ENCODE measurements at places on chromosomes 5 and 9.

GRCh38 chr9:124239249-124240073 lies 18.3 kb upstream of the NEK6 start:
- DNase-seq: no peak

GRCh38 chr5:18699681-18700080 lies 1065.4 kb downstream of the TAF11L14 start:
- no peak for DNase-seq

DNA sequence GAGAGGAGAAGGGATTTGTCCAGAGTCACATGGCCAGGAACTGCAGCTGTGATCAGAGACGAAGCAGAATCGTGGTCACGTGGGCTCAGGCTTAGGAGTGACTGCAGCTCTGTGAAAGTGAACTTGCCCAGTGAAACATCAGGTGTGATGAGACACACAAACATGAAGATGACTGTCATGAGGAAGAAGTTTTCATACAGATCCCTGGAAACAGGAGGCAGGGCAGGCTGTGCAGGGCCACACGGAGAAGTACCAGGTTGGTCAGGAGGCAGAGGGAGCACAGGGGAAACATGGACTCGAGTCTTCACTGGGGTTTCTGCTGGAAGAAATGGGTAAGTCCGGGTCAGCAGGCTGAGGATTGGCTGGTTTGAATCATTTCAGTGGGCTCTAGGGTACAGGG lies 64.1 kb downstream of the BARX1 start:
- no peak for DNase-seq

GRCh38 chr9:37778534-37778933 lies 6.3 kb downstream of the EXOSC3 start:
- DNase-seq: no peak

DNA sequence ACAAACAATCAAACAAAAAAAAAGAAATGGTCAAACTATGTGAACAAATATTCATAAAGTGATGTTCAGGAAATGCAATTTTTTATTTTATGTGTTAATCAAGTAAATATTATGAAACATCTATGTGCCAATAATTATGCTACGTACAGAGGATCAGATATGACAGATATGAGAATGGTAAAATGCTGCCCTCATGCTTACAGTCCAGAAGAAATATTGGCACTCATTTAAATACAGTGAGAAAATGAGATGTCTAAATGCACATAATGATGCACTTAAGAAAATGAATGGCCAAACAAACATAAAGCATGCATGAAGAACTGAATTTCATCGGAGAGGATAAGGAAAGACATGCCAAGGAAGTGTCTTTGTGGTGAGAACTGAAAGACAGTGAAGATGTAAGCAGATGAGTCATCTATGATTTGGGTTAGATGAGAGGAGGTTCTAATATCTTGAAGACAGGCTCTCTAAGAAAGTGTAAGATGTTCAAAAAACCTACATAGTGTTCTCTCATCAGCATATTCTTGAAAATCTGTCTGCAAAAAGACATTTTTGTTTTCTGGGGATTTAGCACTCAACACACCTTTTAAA lies 1231.1 kb upstream of the ACO1 start:
- no peak for DNase-seq

- peak; percentile 25 for DNase-seq
Measured at GRCh38 chr5:135451581-135452320, 400 bp downstream of the TIFAB start.

GRCh38 chr5:164256954-164257353 lies 751.5 kb downstream of the MAT2B start:
- DNase-seq: no peak

- DNase-seq: peak; percentile 81
Measured at GRCh38 chr5:10633271-10634049, 69.6 kb downstream of the ANKRD33B start.

- DNase-seq: no peak
Measured at GRCh38 chr5:38601133-38601862, 44.9 kb upstream of the LIFR start.

- DNase-seq: no peak
Measured at GRCh38 chr5:59543821-59544442, 349.6 kb downstream of the PDE4D start.

DNA sequence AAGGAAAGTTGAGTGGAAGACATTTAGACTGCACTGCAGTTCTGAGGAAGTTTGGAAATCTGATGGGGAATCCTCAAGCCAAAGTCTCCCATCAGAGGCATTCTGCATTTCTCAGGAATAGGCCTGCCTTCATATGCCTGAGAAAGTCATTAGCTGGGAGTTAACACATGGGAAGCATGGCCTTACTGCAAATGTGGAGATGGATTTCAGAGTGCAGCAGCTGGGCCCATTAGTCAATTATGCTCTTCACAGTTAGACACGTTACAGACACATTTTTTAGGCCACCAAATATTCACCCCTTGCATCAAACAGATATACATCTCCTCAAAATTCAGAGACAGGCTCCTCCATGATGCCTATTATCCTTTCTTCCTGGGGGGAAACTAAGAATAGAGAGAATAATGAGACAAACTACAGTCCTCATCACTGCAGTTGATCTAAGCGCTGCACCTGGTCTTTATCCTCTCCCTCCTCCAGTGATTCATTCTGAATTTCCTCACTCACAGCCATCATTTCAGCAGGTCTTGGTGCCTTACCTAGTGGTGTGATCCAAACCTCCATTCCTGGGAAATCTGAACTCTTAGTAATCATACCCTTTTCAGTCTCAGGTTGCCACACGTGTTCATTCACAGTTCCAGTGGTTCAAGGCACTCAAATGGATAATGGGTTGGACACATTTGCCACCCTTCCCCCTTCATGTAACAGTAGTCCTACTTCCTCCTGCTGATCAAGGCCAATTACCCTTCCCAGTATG lies 47.9 kb upstream of the PPP2CA start:
- DNase-seq: no peak

DNA sequence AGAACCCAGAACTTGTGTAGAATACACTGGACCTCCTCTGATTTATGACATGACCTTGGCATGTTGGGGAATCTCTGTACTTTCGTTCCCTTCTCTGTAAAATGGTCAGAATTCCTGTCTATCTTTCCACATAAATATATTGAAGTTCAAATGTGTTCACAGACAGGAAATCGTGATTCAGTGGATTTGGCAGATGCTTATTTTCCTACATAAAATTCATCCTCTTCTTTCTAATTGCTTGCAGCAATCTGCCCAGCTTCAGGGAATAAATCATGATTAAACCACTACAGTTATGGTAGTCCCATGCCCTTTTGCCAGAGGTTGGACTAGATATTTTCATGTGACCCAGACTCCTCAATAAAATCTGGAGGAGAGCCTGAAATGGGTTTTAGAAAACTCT lies 52.1 kb upstream of the ARL15 start:
- no peak for DNase-seq

DNA sequence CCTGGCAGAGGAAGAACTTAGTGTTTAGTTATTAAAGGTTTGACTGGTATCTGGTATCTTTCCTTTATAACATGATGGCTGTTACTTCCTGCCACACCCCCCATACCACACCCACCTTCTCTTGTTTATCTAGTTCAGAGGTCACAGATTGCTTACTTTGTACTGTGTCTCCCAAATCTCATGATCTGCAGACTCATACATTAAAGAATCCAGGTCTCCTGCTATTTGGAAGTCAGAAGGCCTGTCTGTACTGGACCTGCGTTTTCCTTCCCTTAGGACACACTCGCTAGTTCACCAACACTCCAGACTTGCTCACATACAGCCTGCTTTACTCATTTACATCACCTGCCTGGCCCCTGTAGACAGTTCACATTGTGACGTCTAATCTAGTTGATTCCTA lies 39.3 kb downstream of the NUDT12 start:
- no peak for DNase-seq

GRCh38 chr9:77589046-77589795 lies 58.9 kb downstream of the GNA14 start:
- no peak for DNase-seq

- no peak for DNase-seq
Measured at GRCh38 chr9:107363516-107364152, 80.6 kb downstream of the RAD23B start.

DNA sequence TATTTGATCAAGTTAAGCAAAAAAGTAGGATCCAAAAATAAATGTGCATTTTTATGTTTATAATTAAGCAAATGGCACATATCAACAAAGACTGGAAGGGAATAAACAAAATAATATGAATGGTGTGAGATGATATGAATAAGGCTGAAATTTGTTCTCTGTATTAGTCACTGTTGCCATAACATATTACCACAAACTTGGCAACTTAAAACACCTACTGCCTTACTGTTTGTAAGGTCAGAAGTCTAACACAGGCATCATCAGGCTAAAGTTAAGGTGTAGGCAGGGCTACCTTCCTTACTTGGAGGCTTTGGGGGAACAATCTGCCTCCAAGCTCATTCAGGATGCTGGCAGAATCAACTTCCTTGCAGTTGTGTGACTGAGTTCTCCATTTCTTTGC lies 19.3 kb downstream of the PGGT1B start:
- no peak for DNase-seq

All from activated effector memory CD4-positive, alpha-beta T cell treated with anti-CD3 and anti-CD28 coated beads, Interleukin-2, amount 50 U/mL, for 16 hours (primary cell).